RPMI8226 (cell line): ENCODE measurements at places on chromosomes 12 and 14.

GRCh38 chr12:42255221-42255865 is 17.3 kb upstream of the YAF2 start:
- no peak for DNase-seq

DNA sequence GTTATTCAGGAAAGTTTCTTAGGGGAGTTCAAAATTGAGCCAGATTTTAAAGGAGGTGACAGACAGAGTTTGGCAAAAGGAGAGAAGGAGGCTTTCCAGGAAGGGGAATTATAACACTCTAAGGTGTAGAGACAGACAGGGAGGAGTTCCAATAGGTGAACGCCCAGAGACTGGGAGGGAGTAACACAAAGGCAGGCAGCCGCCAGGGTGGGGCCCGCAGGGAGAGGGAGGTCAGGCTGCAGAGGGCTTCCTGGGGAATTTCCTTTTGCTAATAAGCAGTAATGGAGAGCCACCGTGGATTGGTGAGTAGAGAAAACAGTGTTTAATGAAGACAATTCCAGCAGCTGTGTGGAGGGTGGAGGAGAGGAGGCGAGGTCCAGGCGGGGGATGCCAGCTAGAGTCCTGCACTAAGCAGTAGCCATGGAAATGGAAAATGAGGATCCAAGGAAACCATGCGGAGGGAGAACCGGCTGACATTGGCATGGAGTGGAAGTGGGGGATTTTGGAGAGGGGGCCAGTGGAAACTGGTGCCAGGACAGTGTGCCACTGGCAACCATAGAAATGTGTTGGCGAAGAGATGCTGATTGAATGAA is 22.2 kb downstream of the GRIN2B start:
- DNase-seq: no peak

DNA sequence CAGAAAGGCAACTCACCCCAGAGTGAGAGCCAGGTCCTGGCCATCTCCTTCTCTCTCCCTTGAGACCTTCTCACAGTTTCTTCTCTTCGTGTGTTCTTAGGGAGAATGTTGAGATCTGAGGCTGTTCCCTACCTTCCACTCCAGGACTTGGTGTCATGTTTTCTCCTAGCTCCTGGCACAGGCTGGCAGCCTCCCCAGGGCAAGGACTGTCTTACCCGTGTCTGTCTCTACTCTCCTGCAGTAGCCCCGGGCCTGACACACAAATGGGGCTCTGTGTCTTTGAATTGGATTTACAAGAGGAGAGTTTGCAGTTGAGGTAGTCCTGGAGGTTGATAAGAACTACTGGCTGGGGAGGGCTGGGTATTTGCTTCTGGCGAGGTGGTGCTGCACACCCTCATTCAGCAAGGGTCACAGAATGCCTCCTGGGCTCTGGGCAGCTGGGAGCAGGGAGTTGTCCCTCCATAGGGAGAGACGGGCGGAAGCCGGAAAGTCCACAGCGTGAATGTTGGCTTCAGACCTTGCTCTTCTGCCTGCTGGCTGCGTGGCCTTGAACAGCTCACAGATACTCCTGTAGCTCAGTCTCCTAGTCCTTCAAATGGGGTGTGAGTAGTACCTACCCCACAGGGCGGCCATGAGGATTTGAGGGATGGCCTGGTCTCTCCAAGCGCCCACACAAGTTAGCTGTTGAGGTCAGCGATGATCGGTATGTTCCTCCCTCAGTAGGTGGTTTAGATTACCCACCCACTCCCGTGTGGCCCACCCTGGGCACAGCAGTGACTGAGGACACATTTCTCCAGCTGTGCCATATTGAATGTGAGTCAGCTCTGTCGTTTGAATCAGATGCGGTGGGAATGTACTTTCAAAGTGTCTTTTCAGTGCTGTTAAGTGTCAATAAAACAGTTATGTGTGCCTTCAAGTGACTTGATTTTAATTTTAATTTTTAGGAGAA is 10.2 kb downstream of the EP400 start:
- DNase-seq: no peak

GRCh38 chr14:91929700-91930099 is 17.8 kb downstream of the FBLN5 start:
- no peak for DNase-seq

- no peak for DNase-seq
Measured at GRCh38 chr12:2239381-2239871, 186.6 kb downstream of the CACNA1C start.

GRCh38 chr12:4579305-4580102 is 17.5 kb downstream of the DYRK4 start:
- DNase-seq: peak; percentile 38

DNA sequence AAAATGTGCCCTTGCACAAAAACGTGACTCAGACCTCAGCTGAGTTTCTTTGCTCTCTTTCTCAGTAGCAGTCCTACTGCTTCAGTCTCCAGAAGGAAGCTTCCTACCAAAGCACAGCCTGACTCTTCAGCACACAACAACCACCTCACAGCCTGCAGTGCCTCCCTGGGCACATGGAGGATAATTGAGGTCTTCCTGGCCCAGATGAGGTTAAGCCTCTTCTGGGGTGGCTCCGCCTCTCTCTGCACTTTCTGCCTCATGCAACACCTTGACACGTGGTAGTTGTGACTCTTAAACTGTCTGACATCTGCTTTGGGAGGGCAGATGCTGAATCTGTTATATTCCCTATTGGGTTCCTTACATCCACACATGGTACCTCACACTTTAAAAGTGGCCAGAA is 33.8 kb downstream of the GIT2 start:
- no peak for DNase-seq

DNA sequence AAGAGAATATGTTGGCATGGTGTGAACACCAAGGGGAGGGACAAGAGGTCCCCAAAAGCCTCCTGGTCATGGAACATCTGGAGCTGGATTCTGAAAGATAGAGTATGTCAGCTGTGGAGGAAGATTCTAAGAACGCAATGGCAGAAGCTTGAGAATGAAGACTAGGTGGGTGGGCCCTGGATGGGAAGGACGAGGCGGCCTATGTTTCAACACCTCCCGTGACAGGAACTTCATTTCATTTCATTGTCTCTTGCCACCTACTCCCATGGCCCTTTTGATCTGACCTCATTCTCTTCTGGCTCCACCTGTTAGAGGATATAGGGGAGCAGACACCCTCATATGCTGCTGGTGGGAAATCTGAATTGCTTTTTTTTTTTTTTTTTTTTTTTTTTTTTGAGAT is 3.3 kb downstream of the UNG start:
- no peak for DNase-seq

DNA sequence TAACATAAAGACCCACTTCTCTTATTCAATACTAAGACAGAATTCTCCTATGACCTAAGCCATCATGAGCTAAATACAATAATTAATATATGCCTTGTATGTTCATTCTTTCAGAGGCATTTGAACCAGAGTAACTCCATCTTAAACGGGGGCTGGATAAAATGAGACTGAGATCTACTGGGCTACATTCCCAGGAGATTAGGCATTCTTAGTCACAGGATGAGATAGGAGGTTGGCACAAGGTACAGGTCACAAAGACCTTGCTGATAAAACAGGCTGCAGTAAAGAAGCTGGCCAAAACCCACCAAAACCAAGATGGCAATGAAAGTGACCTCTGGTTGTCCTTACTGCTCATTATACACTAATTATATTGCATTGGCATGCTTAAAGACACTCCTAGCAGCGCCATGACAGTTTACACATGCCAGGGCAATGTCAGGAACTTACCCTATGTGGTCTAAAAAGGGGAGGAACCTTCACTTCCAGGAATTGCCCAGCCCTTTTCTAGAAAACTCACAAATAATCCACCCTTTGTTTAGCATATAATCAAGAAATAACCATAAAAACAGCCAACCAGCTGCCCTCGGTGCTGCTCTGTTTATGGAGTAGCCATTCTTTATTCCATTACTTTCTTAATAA is 260.7 kb downstream of the SSPN start:
- no peak for DNase-seq

DNA sequence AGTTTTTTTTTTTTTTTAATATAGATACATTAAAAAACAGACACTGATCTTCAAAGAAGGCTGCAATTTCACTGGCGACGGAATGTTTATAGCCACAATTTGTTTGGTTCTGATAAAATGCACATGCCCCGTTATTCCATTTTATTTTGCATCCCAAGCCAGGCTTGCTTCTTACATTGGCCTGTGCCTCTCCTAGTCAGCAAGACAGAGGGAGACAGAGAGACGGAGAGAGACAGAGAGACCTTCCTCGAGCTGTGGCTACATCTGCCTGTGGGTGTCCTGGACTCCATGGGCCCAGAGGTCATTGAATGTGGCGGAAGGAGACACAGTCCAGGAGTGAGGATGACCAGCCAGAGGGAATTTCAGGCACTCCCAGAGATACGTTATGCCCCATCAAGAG is 926.6 kb downstream of the VRK1 start:
- DNase-seq: no peak

GRCh38 chr12:131101006-131101405 is 147.3 kb downstream of the ADGRD1 start:
- no peak for DNase-seq

DNA sequence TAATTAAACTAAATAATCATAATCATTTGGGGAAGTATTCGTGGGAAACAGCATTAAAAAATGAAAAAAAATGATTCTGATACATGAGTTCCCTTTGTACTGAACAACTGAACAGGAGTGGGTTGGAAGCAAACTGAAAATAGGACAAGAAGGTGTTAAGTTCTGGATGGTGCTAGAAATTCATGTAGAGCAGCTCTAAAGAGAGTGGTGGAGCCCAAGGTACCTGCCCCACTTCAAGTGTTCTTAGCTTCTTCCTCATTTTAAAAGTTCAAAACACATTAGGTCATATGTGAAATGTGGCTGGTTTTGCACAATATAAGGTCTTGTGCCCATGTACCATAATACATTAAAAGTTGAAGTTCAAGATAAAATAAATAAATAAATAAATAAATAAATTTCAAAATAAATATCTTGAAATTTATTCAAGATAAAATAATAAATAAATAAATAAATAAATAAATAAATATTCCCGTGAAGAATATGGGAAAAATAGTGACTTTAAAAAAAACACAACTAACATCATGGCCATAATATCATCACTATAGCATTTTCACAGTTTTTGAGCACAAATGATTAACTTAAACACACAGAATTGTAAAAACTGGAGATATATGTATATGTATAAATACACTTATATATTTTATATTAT is 191.5 kb upstream of the PRKD1 start:
- DNase-seq: no peak

DNA sequence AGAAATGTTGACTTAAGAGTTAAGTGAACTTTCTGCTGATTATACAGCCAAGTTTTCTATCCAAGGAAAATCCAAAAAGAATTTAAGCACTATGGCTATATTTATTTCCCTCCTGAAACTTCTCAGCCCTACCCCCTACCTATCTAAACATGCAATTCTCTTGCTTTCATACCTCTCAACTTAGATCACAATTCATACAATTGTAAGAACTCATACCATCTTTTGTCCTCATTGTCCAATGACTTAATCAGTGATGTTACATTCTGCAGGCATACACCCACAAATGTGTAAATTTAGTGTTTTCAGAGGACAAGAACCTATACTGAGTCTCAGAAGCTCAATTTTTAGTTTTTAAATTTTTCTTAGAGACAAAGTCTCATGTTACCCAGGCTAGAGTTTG is 62.1 kb downstream of the ZFC3H1 start:
- no peak for DNase-seq

- DNase-seq: peak; percentile 75
Measured at GRCh38 chr12:108455706-108456105, 59.4 kb upstream of the FICD start.

DNA sequence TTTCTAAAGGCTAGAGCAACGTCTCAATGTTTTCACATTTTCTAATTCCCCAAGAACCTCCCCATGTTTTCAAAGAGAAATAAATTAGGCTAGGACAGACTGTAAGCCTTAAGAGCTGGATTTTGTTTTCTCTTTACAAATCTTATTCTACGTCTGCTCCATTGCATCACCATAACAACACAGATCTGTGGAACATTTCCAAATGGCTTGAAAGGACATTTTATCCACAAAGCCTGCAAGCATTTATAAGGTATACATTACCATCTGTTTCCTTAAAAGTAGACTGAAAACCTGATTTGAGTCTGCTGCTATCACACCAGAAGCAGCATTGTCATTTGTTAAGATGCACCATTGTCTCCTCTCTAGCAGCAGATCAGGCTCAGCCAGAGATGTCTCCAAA is 115.3 kb upstream of the PLEKHA5 start:
- DNase-seq: no peak

- no peak for DNase-seq
Measured at GRCh38 chr14:68076451-68076850, 256.9 kb downstream of the RAD51B start.

GRCh38 chr14:49921401-49921800 is 28.5 kb downstream of the ARF6 start:
- DNase-seq: no peak

DNA sequence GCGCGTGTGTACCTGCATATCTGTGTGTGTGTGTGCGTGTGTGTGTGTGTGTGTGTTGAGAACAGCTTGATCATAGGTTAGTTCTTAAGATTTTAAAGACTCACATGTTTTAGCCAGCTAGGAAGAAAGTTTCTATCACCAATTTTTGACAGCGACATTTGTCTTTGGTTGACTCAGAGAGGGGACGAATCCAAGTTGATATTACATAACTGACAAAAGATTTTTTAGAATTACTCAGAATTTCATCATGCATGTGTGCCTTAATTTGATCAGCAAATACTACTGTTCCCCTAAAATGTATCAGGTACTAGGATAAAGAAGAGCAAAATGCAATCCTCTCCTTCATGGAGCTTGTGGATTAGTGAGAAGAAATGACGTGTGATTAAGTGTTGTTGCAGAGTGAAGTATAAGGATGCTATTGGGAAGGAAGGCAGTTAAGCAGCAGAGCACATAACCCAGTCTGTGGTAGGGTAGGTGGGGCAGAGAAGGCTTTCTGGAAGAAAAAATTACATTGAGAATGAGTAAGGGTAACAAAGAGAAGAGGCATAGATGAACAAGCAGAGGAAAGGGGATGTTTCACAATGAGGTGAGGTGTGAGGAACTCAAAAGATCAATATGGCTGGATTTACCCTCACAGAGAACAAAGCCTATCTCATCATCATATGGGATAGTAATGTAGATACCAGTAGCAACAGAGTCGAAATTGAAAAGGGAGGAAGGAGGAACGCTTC is 77.5 kb downstream of the ELK3 start:
- no peak for DNase-seq

GRCh38 chr12:123998991-123999359 is 26.0 kb downstream of the ZNF664 start:
- no peak for DNase-seq
